ENCODE measurements at places on chromosomes 3 and 15. TPM values are rescaled to one million over a fixed set of nuclear protein-coding genes. Genes with fewer than 3 reads are reported as not detected.

The SLC9C1 gene
- total RNA-seq, result 0.09 TPM

The GPR62 gene
- total RNA-seq, result 0.15 TPM

The XIRP1 gene
- not detected for total RNA-seq

The PRRT3 gene
- total RNA-seq, result 1.5 TPM

DNA sequence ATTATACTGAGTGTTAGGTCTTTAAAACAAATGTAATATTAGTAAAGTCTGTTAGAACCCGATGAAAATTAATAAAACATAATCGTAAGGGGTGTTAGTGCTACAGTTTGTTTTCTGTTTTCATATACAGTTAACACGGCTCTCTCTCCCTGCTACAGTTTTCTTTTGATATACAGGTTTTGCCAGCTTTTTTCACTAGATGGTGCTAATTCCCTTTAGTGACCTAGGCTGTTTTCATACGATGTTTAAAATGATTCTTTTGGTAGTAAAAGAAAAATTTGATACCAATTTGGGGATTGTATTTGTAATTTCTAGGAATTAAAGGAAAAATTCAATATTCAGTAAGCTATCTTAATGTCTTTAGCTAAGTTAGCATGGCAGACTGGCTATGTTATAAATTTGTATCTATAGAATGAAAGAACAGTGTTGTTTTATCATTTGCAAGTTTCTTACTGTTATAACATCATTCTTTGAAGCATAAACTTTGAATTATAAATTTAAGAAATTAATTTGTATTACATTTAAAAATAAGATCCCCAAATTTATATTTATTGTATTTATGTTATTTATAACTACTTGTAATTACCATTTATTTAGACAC, 11.5 kb downstream of the APH1B start:
- peak; percentile 80 for DNase-seq

DNA sequence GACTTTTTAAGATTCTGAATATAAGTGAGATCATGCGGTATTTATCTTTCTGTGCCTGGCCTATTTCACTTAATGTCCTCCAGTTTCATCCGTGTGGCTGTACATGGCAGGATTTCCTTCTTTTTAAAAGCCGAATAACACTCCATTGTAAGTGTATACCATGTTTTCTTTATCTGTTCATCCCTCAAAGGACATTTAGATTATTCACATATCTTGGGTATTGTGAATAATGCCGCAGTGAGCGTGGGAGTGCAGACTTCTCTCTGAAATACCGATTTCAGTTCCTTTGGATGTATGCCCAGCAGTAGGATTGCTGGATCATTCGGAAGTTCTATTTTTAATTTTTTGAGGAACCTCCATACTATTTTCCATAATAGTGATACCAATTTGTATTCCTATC, 136.1 kb downstream of the APBA2 start:
- DNase-seq, result no peak

GRCh38 chr15:31128919-31129768, 27.6 kb upstream of the TRPM1 start:
- DNase-seq, result peak; percentile 78

GRCh38 chr3:131701153-131701770, 198.5 kb upstream of the MRPL3 start:
- no peak for DNase-seq

DNA sequence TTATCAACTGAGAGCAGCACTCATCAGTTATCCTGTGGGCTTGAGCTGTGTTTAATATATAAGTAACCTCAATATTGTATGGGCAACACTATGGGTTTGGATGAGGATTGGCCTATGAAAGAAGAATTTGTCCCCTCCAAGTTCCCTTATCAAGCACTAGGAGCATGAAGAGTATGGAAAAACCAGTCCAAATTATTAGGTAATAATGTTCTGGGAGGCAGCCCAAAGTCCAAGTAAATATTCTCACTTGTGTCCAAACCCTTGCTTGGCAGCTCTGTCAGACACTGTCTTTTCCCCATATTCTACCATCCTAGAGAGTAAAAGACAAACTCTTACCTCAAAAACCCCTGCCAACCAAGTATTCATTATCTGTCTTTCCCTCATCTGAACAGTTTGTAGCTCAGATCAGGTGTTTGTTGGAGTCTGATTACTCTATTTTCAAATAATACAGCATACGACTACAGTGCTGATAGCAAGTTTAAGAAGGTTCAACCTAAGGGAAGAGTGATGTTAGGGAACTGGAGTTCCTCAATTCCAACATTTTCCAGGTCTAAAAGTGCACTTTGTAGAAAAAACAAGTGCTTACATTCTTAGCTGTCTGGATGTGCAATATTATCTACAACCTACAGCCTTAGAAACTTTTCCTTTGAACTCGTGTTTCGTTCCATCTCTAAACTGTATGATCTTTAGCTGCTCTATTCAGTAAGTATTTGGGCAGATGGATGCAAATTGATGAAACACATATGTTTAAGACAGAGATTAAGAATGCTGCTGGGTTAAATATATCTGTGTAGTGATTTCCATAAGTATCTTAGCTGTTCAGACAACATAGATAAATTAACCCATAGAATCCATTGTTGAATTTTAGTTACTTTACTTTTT, 89.7 kb upstream of the PHLDB2 start:
- DNase-seq, result no peak

DNA sequence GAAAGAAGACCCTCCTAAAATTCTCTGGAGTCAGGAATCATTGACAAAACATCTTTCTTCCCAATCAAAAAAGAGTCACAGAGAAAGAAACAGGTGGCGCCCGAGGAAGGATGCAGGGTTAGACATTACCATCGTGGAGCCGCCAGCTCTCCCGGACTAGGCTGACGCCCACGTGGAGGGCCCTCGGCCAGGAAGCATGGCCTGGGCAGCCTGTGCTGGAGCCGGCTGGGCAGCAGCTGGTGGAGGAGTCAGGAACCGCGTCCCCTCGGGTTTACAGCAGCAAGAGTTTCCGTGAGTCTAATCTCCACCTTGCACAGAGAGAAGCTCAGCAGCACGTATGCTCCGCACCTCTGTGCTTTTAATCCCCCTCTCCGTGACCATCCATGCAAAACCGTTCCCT, 533.7 kb upstream of the ATP11B start:
- DNase-seq, result peak; percentile 23

DNA sequence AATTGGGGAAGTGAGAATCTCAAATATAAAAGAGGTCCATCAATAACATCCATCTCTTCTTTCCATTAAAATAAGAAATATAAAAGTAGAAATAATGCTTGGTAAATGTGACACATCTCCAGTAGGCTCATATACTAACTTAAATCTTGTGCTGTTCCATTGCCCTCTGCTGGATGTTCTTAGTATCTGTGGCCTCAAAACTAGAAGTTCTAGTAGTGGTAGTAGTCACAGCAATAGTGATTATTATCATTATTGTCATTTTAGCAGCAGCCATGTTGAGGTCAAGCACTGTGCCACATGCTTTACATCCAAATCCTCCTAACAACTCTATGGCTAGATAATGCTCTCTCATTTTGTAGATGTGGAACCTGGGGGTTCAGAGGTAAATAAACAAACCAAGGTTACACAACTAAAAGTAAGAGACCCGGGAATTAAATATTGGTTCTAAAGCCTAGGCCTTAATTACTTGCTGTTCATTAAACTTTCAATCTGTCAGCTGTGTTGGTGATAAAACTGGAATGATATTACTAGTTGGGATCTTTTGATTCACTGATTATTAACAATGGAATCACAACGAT, 20.2 kb upstream of the BTLA start:
- DNase-seq, result peak; percentile 79

GRCh38 chr15:71807691-71808091, 2.7 kb upstream of the NR2E3 start:
- no peak for DNase-seq

DNA sequence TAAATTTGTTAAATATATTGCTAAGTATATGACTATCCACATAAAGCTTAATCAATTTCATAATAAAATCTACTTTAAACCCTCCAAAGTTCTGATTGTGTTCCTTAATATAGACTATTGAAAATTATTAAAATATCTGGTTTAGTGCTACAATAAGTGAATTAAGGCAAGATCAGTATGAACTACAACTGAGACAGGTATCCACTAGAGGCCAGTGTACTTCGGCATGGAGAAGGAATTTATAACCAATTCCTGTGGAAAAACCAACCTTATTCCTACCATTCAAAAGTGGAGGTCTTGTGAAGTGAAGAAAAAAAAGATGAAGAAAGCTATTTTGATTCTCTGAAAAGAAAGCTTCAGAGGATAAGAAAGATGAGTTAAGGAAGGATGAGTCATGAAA, 237.7 kb downstream of the SUCLG2 start:
- DNase-seq, result no peak

DNA sequence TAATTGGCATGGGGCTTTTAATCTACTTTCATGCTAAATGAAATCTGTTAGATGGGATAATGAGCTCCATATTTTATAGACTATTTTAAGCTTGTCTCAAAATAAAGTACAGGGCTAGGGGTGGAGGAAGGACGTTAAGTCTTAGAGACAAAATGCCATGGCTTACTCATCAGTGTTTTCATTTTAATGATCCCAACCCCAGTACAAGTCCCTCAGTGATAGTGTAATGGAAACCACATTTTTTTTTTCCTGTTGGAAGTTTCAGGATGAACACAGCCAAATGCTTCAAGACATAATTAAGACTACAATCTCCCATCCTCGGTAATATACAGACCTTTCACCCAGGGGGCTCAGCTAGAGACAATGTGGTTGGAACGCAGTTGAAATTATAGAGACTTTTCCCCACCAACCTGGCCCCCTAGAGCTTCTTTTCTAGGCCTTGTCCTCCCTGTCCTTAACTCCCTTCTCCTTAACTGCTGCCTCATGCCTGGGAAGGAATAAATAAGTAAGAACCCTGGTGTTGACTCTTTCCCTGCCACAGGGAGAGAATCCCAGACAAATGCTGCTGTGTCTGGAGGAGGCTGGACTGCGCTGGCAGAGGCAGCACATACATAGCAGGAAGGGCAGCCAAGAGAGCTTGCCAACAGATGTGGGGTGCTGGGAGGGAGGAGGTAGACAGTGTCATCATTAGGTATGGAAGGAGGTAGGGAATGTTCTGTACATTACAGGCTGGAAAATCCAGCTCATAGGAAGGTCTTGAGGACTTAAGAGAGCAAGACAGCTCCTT, 115.4 kb upstream of the ROPN1 start:
- DNase-seq, result no peak

- DNase-seq, result peak; percentile 93
Measured at GRCh38 chr3:49805367-49805782, 2.3 kb downstream of the INKA1 start.

DNA sequence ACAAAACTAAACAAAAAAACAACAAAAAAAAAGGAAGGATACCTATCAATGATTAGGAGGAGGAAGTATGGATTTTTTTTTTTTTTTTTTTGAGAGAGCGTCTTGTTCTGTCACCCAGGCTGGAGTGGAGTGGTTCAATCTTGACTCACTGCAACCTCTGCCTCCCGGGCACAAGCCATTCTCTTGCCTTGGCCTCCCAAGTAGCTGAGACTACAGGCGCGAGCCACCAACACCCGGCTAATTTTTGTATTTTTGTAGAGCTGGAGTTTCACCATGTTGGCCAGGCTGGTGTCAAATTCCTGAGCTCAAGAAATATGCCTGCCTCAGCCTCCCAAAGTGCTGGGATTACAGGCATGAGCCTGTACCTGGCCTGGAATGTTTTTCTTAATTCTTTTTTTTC, 195.8 kb downstream of the CBLB start:
- DNase-seq, result no peak

DNA sequence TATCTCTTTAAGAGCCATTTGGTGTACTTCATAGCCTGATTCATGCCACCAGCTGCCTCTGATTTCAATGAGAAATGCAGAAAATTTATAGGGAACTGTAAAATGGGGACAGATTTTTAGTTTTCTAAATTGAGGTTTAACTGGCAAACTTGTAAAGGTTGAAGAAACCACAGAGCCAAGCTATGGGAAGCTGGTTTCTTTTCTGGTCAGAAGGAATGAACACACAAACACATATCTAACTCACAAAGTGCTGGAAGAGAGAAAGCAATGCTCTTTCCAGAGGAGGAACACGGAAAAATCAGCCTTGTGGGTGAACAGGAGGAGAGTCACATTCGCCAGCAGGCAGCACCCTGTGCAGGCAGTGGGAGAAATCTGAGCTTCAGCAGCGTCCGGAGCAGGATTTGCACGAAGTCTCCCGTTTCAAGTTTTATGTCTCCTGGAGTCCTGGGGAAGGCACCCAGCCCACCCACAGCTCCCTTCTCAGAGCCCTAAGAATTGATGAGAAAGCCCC, 481 bp downstream of the MASP1 start:
- DNase-seq, result no peak

DNA sequence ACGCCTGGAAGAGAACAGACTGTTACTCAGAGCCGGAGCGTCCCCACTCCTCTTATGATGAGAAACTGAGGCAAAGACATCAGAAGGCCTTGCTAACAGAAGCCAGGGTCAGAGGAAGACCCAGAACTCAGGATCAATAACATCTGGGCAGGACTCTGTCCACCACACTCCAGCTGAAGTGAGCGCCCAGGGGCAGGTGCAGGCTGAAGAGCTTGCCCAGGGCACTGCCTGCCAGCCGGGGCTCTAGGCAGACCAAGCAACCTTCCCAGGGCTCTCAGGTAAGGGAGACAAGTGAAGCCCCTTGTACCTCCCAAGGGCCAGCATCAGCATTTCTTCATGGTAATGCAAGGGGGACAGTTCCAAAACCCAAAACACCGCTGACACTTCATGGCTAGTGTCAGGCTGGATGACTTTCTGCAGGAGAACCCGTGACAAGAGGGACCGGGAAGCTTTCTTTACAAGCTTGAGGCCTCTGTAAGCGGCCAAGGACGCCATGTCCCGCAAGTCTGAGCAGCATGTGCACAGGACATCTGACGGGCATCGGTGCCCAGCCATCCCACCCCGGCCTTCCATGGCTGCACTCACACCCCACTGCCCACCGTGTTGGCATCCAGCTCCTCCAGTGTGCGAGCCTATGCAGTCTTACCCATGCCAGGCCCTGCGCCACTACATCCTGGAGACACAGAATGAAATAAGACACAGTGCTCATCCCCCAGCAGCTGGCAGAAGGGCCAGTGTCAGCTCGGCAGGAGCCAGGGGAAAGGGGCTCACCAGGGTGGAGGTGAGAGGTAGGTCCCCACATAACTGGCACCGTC, 14.1 kb downstream of the XXYLT1 start:
- no peak for DNase-seq

GRCh38 chr3:109355625-109356441, 18.5 kb upstream of the DPPA4 start:
- DNase-seq, result no peak

DNA sequence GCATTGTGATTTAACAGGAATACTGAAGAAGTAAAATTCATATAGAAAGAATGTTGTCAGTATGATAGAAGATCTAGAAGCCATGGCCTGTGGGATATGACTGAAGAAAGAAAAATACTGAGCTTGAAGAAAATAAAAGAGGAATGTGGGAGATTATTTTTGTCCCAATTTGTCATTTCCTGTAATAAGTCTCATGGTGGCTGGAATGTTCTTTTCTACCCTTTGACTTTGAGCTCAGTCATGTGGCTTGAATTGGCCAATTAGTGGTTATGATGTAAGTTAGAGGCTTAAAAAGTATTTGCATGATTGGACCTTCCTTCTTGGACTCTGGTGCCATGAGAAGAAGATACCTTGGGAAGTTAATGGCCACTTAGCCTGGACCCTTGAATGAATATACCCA, 14.1 kb downstream of the APH1B start:
- DNase-seq, result peak; percentile 90
